CD8-positive, alpha-beta T cell (primary cell): ENCODE measurements at places on chromosomes 2 and 18. TPM values are rescaled to one million over a fixed set of nuclear protein-coding genes. Genes with fewer than 3 reads are reported as not detected.

NPPC gene
- 1.00 TPM for total RNA-seq

IFIH1 gene
- total RNA-seq, result 30.8 TPM

BMP10 gene
- total RNA-seq, result not detected

TCF23 gene
- not detected for total RNA-seq

RIT2 gene
- not detected for total RNA-seq

PROM2 gene
- total RNA-seq, result 0.44 TPM

ITGB6 gene
- total RNA-seq, result not detected

GKN2 gene
- total RNA-seq, result not detected

PSD4 gene
- 86.2 TPM for total RNA-seq

UGT1A7 gene
- not detected for total RNA-seq

BCL11A gene
- 2.0 TPM for total RNA-seq

SCN2A gene
- not detected for total RNA-seq

LYG2 gene
- total RNA-seq, result not detected

FER1L5 gene
- total RNA-seq, result not detected

MPV17 gene
- 23.6 TPM for total RNA-seq

SIX3 gene
- total RNA-seq, result not detected

SEMA4F gene
- total RNA-seq, result 5.9 TPM
